ENCODE measurements at places on chromosomes 7 and 10.
A peak's percentile ranks its signal among the peaks of the same experiment; 100 is the strongest.

- no peak for DNase-seq
These were observed 635.4 kb upstream of the FZD8 start for GRCh38 chr10:36277459-36277858.

DNA sequence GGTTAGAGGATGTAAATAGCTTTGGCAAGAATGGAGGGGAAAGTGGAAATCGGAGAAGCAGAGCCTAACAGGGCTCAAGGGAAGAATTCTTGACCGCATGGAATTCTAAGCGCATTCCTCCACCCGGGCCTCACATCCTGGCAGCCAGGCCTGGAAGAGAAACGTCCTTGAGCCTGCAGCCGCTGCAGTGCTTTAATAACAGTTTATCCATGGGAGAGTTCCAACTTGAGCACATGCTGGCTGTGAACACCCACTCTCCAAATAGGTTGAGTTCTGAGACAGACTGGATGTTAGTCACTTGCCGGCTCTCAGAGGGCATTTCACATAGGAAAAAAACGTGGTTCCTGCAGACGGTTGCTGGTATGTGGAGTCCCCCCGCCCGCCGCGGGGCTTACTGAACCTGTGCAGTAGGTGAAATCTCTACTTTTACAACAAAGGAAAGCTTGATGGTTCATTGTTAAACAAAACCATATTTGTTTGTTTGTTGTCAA lies 61.4 kb upstream of the STEAP1B start:
- peak; percentile 95 for DNase-seq

GRCh38 chr10:80500572-80501380 lies 36.9 kb upstream of the SH2D4B start:
- peak; percentile 77 for DNase-seq

GRCh38 chr7:122913608-122914007 lies 27.3 kb upstream of the CADPS2 start:
- no peak for DNase-seq

DNA sequence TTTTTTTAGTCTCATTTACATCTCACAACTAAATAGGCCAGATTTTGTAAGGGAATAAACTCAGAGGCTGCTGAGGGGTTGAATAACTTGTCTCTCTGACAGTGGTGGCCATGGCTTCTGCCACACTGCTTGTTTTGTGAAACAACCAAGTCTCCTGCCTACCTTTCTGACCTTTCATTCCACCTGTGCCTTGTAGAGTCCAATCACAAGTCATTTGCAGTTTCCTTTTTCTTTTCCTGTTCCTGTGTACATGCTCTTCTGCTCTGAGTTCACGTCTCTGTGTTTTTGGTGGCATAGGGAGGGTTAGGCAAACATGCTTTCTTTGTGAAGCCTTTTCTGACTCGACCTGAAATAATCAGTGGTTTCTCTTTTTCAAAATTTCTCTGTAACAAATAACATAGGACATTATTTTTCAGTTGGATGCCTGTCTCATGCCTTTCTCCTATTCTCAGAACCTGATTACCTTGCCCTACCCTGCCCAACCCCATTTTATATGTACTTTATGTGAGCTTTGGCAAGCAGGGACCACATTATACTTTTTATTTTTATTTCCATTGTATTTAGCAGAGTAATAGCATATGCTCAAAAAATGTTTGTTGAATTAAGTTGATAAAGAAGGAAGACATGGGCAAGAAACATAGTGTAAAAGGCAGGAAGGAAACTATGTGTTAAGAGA lies 81.7 kb downstream of the HDAC9 start:
- no peak for DNase-seq

DNA sequence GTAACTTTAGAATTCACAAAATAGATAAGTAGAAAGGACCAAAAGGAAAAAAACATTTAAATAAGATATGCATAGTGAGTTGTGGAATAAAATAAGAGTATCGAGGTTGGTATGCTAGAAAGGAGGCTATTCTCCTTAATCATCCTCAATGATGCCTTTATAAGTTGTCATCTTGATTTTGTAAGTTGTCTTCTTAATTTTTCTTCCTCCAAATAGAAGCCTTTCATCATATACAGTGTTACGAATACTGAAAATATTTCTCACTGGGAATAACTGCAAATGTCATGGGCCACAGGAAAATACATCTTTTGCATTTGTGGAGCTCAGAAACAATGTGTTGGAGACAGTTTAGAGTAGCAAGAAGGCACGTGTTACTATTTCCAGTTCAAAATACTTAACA lies 31.5 kb upstream of the PRTFDC1 start:
- no peak for DNase-seq

- DNase-seq: no peak
These were observed 119.8 kb downstream of the TWIST1 start for GRCh38 chr7:18997477-18998150.

DNA sequence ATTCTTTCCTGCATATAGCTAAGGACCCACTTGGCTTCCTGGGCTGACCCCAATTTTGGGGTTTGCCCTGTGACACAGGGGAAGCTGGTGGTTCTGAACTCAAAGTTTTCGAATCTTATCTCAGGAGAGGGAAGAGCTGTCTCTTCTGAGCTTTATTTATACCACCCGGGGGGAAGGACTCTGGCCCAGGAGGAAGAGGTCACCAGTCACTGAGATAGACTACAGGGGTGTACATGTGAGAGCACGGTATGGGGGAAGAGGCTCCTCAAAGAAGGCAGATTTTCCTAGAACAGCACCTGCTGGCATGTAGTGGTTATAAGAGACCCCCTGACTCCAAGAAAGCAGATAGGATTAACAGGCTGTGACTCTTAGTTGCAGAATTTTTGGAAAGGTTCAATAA lies 101.8 kb upstream of the ELMO1 start:
- DNase-seq: no peak

DNA sequence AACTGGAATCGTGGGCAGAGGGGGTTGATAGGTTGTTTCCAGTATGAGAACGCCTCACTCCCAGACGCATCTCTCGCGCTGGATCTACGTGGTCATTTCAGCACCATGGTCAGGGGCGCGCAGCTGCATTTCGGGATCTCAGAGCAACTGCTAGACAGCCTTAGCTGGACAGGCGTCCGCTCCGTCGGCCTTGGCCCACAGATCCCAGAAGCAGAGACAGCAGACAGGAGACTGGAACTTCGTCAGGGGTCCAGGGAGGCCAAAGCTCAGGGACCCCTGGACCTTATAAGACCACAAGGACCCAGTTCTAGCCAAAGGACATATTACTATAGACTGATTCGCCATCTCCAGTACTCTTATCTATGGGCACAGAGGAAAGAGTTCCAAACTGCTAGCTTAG lies 5.3 kb downstream of the NEUROG3 start:
- peak; percentile 69 for DNase-seq

DNA sequence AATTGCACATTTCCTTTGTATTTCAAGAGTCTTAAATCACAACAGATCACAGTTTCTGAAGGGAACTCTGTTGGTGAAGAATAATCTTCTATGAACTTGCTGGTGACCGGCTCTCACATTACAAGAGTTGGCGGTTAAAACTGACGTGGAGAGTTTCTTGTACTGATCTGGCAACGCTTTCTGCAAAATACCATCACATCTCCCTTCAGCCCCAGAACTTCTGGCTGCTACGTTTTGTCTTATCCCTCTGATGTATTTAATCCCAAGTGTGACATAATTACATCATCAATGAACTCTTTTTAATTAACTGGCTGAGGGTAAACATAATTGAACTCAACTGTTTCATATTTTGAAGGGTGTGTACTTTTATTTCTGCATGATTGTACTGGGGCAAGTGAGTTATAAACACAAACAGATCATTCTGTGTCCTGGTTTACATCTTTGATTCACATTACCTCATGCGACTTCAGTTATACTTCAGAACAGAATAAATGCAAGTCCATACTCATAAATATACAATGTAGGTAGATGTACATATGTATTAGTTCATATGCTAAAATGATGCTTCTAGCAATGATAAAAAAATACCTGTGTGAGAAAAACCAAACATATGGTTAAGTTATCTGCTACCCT lies 105.1 kb upstream of the NPVF start:
- DNase-seq: no peak

GRCh38 chr7:91083855-91084644 lies 180.2 kb upstream of the FZD1 start:
- DNase-seq: peak; percentile 50

DNA sequence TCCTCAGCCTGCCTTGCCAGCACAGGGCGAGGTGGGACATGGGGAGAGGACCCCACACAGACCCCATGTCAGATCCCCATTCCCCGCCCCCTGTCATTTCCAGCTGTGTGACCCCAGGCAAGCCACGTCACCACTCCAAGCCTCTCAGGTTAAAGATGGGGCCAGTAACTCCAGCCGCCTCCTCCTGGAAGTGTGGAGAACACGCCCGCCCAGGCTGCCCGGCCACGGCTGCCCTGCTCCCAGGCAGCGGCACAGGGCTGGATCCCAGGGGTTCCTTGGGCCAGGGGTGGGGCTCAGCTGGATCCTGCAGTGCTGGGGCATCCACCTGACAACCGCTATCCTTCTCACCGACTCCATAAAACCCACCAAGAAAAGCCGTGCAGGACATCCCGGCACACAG lies 86.1 kb downstream of the PDGFA start:
- no peak for DNase-seq

GRCh38 chr10:101329341-101330032 lies 24.5 kb upstream of the BTRC start:
- DNase-seq: no peak

- no peak for DNase-seq
These were observed 39.2 kb upstream of the PSMG3 start for GRCh38 chr7:1609023-1609422.

DNA sequence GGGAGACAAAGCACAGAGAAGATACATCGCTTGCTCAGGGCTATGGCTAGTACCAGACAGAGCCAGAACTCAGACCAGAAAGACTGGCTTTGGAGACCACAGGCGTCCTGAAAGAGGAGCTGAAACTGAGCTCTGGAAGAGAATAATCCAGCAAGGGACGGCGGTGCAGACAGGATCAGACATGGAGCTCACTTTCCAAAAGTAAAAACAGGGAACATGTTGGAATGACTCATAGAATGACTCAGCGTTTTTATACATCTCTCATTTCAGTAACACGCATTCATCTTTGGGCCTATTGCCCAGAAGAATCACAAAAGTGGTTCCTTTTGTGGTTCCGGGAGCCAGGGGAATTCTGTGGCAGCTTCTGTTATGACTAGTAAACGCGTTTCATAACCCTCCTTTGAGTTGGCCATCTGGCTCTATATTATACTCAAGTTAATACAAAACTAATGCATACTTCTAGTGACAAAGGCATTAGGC lies 37.2 kb downstream of the PLEKHS1 start:
- no peak for DNase-seq

DNA sequence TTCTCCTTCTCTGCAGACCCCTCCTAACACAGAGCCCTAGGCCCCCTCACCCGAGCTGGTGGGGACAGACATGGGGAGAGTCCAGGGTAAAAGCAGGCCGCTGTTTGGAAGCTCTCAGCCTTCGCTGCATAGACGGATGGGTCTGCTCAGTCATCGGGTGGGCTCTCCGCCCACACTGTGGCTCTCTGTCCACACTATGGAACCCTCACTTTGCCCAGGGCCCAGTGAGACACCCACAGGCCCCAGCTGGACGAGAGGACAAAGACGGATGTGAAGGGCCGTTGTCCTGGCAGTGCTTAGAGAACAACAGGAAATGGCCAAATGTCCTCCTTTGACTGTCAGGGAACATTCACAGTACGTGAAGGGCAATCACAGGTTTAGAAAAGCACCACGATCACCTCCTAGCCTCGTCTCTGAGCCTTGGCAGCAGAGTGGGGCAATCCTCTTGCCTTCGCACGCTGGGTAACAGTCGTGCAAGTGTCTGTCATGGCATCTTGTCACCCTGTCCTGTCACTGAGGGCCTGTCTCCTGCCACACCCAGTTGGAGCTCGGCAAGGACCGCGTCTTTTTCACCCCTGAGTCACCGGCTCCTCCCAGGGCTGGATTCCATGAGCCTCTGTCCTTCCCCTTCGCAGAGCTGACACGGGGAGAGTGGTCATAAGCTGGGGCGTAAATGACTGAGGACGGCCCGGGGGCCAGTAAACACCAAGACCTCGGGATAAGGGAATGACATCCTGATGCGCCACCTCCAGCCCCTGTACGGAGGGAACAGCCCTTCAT lies 80.6 kb downstream of the PRKAG2 start:
- DNase-seq: no peak

Data from femur (tissue), 1 donor.